ENCODE measurements at places on chromosomes 12 and 14.

GRCh38 chr14:103882503-103883262 lies 35.3 kb upstream of the PPP1R13B start:
- DNase-seq = no peak

DNA sequence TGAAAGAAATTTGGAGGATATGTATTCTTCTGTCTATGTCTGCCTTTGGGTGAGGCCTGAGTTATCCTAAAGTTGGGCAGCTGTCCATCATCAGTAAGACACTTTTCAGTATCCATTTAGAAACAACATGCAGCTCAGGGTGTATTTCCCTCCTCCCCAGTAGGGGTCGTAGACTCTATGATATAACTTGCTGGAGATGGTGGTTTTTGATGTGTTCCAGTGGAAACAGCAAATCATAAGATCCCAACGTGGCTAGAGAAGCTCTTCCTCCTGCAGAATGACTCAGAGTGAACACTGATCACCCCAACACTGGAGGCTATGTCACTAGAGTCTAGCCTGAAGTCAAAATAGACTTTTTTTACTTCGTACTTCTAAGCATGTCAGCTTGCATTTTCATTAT lies 331.6 kb upstream of the STXBP6 start:
- no peak for DNase-seq

- DNase-seq = no peak
Observed at GRCh38 chr12:66623455-66623854, 55.4 kb downstream of the GRIP1 start.

- no peak for DNase-seq
Observed at GRCh38 chr12:128789356-128789929, 34.3 kb downstream of the SLC15A4 start.

GRCh38 chr12:56839915-56840325 lies 76.8 kb downstream of the HSD17B6 start:
- DNase-seq = no peak

All from osteocyte (in vitro differentiated cells).